AML-193 (cell line): ENCODE measurements at places on chromosomes 7 and 10.
A peak's percentile ranks its signal among the peaks of the same experiment; 100 is the strongest.

DNA sequence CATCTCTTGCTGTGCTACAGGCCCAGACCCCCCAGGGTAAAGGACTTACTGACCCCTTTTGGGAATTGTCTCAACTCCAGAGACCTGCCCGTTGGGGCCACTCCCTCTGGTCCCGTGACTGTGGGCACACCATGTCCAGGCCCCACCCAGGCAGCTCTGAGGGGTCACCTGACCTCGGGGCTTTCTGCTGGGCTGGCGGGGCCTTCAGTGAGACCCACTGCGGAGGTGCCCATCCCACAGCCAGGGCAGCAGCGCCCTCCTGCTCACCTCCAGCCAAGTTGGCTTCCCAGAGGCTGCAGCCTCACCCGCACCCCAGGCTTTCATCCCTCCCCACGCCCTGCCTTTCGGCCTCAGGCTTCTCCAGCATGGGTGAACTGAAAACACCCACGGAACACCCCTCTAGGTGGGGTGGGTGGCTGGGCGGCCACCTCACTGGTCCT lies 147.2 kb downstream of the DNAJB6 start:
- no peak for DNase-seq

GRCh38 chr10:113055458-113055857 lies 105.4 kb downstream of the TCF7L2 start:
- no peak for DNase-seq

- DNase-seq: no peak
Measured at GRCh38 chr10:101558204-101558603, 29.9 kb downstream of the POLL start.

DNA sequence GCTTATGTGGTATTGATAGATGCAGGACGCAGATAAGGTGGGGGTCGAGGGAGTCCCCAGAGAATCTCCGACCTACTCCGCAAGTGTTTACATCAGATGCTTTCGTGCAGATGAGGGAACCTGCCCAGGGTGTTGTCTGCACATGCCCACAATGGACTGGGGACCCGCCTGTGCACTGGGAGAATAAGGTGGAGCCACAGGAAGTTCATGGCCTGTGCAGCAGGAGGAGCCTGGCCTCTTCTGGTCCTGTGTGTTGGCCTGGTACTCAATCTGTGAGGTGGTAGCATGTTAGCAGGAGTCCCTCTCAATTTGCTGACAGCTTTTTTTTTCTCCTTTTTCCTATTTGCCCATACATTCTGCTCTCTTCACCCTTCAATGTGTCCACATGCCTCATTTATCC lies 54.1 kb upstream of the AKR1C1 start:
- DNase-seq: no peak

- DNase-seq: no peak
Measured at GRCh38 chr10:12207114-12207513, 11.1 kb downstream of the CDC123 start.

GRCh38 chr10:88150339-88150738 lies 286.9 kb downstream of the PTEN start:
- no peak for DNase-seq

- no peak for DNase-seq
Measured at GRCh38 chr10:114518401-114519305, 114.4 kb upstream of the AFAP1L2 start.

- DNase-seq: no peak
Measured at GRCh38 chr7:583410-584121, 63.9 kb upstream of the PDGFA start.

DNA sequence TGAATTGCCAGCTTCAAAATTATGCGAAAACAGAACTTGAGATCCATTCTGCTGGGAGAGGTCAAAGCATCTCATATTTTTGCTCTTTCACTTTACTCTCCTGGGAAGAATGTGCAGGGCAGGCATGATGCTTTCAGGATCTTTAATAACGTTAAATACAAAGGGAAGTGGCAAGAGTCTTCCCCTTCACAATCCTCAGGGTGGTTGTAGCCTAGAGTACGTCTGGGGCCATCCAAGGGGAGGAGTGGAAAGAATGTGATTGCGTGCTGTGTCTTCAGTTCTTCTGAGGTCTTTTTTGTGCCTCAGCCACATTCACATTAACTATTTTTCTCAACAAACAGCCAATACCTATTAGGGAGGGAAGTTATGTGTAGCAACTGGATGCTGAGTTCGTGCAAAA lies 207.3 kb downstream of the HGF start:
- no peak for DNase-seq

DNA sequence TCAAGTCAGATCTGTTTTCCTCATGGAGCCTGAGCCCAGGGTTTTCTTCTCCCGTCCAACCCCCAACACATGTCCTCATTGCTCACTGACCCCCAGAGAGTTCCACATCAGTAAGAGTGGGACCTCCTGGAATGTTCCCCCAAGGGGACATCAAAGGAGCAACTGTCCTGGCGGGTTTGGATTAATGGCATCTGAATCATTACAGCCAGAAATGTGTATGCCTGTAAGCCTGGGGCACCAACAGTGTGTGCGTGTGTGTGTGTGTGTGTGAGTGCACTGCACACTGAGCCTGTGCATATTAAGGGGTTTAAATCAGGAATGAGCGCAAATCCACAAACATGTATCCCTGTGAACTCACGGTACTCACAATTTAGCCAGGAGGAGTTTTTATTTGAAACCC lies 222.3 kb downstream of the PLXNA4 start:
- DNase-seq: no peak

GRCh38 chr7:29113384-29114102 lies 32.8 kb downstream of the CPVL start:
- DNase-seq: peak; percentile 58

GRCh38 chr7:29331163-29331562 lies 136.6 kb downstream of the CHN2 start:
- no peak for DNase-seq

DNA sequence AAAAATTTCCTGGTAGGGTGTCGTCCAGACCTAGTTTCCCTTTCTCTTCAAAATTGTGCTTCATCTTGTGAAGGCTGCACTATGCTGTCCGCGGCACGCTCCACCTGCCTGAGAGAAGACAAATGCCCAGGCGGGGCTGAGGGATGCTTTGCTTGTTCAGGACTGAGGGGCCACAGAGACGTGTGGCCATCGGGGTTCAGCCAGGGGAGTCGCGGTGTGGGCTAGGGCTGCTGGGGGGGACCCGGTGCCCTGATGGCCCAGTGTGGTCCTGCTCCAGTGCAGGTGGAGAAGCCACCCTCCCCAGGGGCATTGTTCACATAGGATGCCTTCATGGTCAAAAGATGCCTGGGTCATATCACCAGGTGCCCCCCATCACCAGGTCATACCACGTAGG lies 107.8 kb upstream of the SHH start:
- DNase-seq: no peak

- no peak for DNase-seq
Measured at GRCh38 chr7:157432541-157432956, 95.7 kb downstream of the DNAJB6 start.

- peak; percentile 6 for DNase-seq
Measured at GRCh38 chr10:71795248-71795647, 21.9 kb upstream of the VSIR start.

GRCh38 chr10:87092861-87093631 lies 1.6 kb downstream of the GLUD1 start:
- peak; percentile 24 for DNase-seq

- DNase-seq: no peak
Measured at GRCh38 chr7:129017933-129018538, 36.9 kb downstream of the TNPO3 start.

- DNase-seq: no peak
Measured at GRCh38 chr10:70038923-70039322, 13.7 kb upstream of the MACROH2A2 start.

DNA sequence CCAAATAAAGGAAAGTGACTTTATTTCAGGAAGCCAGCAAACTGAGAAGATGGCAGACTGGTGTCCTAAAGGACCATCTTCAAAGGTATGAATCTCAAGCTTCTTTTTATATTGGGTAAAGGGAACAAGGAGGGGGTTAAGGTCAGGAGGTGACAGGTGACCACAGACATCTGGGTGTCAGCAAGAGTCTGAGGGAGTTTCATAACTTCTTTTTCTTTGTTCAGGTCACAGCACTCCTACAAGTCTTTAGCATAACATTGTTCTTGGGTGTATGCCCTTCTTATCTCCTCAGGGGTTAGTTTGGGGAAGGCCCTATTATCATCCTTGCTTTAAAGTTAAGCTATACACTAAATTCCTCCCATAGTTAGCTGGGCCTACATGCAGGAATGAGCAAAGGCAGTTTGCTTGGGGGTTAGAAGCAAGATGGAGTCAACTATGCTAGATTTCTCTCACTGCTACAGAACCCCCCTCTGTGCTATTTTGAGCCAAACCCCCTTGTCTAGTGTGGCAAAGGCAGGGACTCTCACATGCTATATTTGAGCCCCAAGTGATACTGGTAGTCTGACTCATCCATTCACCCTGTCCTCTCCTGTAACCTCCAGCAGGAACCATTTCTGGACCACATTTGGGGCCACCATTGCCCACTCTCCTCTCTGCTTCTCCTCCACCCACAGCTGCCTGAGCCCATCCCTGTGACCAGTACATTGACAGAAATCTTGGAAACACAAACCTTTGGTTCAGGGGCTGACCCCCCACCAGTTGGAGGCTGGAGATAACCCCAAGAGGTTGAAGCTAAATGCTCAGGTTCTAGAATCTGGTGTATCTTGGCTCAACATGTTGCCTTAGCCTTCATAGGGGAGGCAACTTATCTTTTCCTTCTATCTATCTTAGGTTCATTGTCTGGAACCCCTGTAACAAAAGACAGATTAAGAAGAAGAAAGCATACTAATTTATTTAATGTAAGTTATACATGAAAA lies 55.5 kb upstream of the LRGUK start:
- DNase-seq: no peak

DNA sequence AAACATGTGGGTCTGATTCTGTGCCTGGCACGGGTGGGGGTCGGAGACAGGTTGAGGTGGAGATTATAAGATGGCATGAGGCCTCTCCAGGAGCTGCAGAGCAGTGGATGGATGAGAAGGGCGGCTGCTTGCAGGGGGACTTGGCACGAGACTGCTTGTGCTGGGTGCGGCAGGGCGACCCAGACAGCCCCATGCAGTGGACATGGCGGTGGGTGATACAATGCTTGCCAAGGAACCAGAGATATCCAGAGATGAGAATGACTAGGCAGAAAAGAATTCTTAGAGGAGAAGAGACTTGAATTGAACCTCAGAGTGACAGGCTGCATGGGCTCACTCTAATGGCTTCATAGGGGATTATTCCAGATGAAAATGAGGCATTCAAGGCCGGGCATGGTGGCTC lies 145.4 kb downstream of the NEURL1 start:
- no peak for DNase-seq

- no peak for DNase-seq
Measured at GRCh38 chr10:69840773-69841172, 39.1 kb downstream of the COL13A1 start.

- DNase-seq: no peak
Measured at GRCh38 chr7:99024066-99024465, 119.8 kb downstream of the SMURF1 start.

- no peak for DNase-seq
Measured at GRCh38 chr7:138645284-138645683, 55.9 kb downstream of the SVOPL start.

DNA sequence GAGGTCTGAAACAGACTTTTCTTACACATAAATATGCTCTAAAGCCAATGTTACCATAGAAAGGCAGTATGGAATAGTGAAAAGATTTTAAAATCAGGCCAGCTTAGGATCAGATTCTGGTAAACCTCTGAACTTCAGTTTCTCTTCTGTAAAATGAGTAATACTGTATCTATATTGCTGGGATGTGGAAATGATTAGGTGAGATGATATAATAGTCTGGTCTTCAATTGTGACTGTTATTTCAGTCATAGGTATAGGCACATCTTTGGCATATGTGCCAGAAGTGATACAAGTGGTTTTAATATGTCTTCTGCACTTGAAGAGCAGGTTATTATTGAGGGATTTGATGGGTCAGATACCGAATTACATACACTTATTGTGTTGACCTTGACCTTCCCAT lies 7.2 kb downstream of the ZNF277 start:
- DNase-seq: no peak

DNA sequence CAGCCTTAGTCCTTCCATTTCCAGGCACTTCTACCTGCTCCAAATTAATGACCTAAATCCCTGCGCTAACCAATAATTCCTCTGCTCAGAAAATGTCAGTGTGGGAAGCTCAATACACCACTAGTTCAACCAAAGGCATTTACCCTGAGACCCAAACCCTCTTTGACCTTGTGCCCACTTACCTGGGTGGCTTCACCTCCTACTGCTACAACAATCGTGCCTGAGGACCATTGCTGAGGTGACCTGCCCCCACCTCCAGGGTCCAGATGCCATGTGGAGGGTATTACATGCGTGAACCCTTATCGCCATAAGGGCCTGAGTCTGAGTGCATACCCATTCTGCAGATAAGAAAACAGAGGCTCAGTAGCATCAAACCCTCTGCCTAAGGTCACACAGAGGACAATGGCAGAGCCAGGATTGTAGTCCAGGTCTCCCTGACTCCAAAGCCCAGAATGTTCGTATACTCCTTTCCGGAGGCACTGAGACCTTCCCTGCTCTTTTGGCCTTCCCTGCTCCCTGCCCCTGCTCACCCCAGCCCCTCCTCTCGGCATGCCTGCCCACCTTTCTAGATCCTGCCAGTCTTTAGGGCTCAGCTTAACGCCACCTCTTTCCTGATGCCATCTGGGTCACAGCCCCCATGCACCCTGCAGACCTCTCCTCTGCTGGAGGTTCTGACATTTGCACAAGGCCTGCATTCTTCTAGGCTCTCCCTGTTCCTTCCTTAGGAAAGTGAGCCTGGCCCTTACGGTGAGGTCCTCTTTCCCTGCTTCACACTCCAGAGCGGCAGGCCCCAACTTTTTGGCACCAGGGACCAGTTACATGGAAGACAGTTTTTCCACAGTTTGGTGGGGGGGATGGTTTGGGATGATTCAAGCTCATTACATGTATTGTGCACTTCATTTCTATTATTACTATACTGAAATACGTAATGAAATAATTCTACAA lies 94.9 kb downstream of the CHST15 start:
- DNase-seq: no peak

GRCh38 chr10:69787681-69788080 lies 14.0 kb upstream of the COL13A1 start:
- DNase-seq: no peak

- DNase-seq: no peak
Measured at GRCh38 chr7:157306846-157307838, 29.7 kb upstream of the DNAJB6 start.

- DNase-seq: no peak
Measured at GRCh38 chr7:105131890-105132289, 117.9 kb downstream of the KMT2E start.

- DNase-seq: no peak
Measured at GRCh38 chr10:91883549-91884444, 25.5 kb downstream of the FGFBP3 start.

DNA sequence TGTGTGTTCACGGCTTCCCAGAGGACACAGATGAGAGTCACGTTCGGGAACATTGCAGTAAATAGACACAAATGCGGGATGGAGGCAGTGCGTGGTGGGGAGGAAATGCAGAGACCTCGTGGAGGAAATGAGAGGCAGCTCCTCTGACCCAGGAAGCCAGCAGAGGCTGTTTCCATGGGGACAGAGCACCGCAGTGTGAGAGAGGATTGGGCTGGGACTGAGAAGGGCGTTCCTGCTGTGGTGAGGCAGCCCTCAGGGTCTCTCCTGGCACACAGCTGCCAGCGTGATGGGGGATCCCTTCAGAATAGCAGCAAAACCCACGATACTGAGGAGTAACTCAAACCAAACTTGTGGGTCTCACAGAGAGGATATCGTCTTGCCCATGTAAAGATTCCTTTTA lies 21.7 kb upstream of the BHLHA15 start:
- no peak for DNase-seq

- DNase-seq: no peak
Measured at GRCh38 chr10:130740915-130741750, 570.4 kb downstream of the TCERG1L start.

GRCh38 chr10:131290781-131291180 lies 20.7 kb downstream of the TCERG1L start:
- no peak for DNase-seq

GRCh38 chr7:151503902-151504714 lies 15.6 kb downstream of the RHEB start:
- DNase-seq: peak; percentile 84
